ENCODE measurements at places on chromosomes 5 and 9.

GRCh38 chr5:14062178-14062577 is 81.0 kb upstream of the TRIO start:
- DNase-seq, result peak; percentile 57

- no peak for DNase-seq
Measured at GRCh38 chr5:53180991-53181390, 71.4 kb upstream of the MOCS2 start.

- no peak for DNase-seq
Measured at GRCh38 chr5:163248871-163249270, 188.5 kb upstream of the CCNG1 start.

DNA sequence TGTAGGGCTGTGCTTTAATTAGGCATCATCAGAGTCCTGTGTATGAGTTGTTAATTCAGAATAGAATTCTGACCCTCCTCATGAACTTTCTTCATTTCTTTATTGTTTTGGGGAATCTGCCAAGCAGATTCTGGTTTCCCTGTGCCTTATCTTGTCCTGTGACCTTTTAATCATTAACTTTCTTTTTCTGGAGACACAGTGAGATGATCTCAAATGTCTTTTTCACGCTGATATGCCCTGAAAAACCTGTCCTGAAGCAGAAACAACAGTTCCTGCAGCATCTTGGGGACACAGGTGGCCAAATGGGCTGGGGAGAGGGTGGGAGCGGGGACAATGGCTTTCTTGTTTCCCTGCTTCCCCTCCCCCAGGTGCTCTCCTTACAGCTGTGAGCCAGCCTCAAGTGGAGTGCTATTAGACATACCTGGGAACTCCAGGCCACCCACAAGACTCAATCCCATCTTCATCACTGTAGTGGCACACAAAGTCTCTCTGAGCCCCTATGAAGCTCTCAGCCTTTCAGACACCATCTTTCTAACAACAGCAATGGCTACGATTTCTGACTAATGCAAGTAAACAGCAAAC is 213.8 kb downstream of the ATP10B start:
- no peak for DNase-seq

- no peak for DNase-seq
Measured at GRCh38 chr5:141915881-141916336, 7.8 kb upstream of the DELE1 start.

DNA sequence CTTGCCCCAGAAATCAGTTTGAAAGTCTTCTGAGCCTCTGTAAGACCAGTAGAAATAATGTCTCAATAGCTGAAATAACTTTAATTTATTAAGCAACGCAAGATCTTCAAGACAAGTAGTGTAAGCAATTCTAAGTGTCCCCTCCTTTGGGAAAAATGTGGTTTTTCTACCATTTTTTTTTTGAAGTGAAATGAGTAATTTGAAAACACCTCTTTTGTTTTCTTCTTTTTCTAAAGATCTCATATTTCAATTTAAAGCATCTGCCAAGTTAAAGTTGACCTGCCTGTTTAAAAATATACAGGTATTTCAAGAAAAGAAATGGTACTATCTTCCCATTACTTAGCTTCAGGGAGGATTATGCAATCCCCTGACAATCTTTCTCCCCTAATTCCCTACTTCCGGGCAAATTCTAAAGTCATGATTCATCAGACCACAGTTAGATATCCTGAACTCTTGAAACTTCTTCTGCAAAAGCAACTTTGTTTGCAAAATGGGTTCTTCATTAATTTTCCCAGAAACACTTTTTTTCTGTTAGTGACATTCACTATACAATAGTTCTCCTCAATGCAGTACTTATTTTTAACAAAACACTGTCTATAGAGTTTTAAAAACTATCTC is 7.8 kb upstream of the ANXA1 start:
- peak; percentile 83 for DNase-seq

- no peak for DNase-seq
Measured at GRCh38 chr5:78587775-78588291, 60.7 kb downstream of the LHFPL2 start.

DNA sequence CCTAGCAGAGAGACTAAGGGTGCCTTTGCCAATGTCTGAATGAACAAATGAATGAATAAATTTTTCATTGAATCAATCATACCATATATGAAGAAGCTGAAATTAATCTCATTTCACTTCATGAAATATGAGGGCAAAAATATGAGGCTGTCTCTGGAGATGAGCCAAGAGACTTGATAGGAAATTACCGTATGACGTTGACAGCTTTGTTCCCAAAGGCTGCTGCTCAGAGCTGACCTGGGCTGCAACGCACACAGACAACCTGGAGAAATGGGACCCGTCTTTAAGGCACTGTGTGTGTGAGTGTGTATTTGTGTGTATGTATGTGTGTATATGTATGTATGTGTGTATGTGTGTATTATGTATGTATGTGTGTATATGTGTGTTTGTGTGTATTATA is 226.1 kb downstream of the IRX2 start:
- no peak for DNase-seq

DNA sequence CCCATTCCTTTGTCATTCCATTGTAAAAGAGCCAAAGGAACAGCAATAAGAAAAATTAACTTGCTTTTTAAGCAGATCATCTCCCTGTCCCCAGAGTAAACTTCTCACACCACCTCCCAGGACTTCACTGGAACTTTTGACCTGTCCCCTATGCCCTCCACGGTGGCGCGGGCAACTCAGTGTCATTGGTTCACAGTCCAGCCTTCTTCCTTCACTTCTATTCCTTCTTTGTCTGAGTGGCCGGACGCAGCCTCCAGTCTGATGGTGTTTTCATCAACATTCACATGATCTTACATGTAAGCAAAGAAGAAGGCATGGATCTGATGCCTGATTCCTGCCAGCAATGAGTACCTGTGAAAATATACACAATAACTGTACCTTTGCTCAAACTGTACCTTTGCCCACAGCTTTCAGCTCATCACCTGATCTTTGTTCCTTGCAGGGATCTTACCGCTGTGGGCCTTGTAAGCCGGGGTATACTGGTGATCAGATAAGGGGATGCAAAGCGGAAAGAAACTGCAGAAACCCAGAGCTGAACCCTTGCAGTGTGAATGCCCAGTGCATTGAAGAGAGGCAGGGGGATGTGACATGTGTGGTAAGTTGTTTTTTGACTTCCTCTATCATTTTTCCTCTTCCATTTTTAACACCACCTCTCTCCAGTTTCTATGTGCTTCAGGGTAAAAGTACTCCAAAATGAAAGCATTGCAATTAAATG is 32.5 kb downstream of the THBS4 start:
- DNase-seq, result no peak

- no peak for DNase-seq
Measured at GRCh38 chr5:135051399-135051798, 17.4 kb upstream of the PITX1 start.

GRCh38 chr5:174900240-174900865 is 176.0 kb downstream of the MSX2 start:
- DNase-seq, result peak; percentile 6

GRCh38 chr5:139726248-139726647 is 69.4 kb upstream of the PSD2 start:
- DNase-seq, result no peak

GRCh38 chr9:121225240-121225639 is 23.6 kb upstream of the RAB14 start:
- DNase-seq, result no peak

DNA sequence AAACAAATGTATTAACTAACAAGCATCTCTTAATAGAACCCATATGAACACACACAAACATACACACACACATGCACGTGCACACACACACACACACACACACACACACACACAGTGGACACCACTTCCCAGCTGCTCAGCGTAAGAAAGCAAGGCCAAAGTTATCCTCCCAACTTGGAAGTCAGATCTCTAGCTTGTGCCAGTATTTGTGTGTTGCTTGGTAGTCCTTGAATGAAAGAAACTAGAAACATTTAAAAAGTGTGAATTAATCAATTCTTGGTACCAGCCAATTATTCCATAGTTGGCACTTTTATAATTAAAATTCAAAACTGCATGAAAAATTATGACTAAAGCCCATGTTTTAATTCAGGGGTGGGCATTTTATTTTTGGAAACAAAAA is 178.1 kb downstream of the TMEM161B start:
- DNase-seq, result no peak

GRCh38 chr5:170525470-170526211 is 21.8 kb downstream of the KCNIP1 start:
- DNase-seq, result no peak

GRCh38 chr5:82351754-82352145 is 73.6 kb upstream of the RPS23 start:
- peak; percentile 69 for DNase-seq

- peak; percentile 100 for DNase-seq
Measured at GRCh38 chr5:136020383-136021015, 8.3 kb upstream of the TGFBI start.

GRCh38 chr5:122394284-122394930 is 82.4 kb downstream of the SNCAIP start:
- no peak for DNase-seq

DNA sequence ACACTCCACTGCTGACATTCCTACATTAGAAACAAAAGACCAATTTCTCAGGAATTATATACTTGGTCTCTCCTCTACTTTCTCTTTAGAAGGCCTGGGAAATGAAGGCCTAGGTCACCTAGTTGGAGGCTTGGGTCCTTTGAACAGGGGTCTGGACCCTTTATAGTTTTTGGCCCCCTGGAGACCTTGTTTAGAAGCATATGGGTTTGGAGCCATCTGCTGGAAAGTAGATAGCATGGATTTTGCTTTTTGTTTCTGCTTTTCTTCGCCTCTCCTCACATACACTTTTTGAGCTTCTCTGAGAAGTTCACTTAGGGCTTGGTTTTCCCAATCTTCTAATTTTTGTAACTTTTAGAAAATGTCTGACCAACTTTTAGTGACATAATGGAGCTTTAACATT is 67.1 kb upstream of the CDK20 start:
- DNase-seq, result no peak

GRCh38 chr9:92310562-92310961 is 14.6 kb downstream of the NOL8 start:
- no peak for DNase-seq

DNA sequence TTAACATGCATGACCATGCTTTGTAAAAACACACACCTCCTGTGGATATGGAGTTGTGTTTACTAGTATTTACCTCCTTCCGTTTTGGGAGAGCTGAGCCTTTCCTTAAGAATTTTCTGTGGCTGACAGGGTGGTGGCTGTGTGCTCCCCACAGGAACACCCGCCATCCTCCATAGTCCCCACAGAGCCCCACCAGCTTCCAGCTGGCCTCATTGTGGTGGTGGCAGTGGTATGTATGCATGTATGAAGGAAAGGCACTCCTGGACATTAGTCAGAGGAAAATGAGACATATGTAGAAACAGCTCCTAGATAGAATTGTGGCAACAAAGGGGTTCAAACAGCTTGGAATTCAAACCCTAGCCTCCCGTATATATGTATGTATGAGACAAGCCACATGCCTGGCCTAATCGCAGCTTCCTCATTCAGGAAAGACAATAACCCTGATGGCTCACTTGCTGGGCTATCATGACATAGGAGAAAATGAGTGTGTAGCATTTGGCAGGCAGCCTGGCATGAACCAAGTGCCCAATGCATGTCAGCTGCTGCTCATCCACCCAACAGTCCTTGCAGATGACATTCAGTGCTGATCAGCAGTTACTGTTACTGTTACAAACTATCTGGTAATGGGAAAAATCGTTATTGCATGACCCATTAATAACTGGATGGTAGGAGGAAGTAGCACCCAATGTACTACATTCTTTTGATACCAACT is 459.7 kb downstream of the EBF1 start:
- no peak for DNase-seq

DNA sequence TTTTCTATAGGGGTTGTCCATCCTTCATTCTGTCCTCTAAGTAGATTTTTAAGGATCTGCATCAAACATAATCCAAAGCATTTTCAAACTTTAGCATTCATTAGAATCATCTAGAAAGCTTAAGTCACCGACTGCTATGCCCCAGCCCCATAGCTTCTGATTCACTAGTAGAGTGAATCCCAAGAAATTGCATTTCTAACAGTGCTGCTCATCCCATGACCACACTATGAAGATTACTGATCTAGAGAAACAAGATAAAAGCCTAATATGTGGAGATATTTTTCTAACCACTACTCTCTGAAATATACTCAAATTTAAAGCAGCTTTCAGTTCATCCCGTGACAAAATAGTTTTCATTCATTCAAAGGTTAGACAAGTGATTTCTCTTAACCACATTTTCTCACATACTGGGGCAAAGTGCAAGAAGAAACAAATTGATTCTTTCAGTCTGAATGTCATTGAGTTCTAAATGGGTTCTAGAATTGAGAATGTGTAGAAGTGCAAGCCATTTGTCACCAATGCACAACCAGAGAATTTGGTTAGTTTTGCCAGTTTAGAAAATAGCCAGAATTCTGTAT is 286.9 kb upstream of the CD180 start:
- no peak for DNase-seq

DNA sequence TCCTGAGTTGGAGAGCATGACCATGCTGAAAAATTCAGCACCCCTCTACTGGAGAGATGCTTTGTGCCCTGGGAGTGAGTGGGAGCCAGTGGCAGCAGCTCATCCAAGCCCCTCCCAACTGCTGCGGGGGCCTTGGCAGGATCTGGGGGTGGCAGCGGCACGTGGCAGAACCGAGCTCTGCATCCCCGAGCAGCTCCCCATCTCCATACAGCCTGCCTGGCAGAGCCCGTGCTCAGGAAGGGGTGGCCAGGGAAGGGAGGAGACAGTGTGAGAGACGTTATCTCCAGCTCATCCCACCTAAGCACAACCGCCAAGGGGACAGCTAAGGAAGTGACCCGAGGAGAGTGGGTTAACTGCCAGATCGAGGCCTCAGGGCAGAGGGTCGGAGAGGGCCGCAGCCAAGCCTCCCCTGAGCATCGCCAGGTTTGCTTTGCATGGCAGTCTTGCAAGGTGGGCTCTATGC is 17.2 kb upstream of the DPM2 start:
- DNase-seq, result no peak

GRCh38 chr5:88719434-88719833 is 163.6 kb downstream of the MEF2C start:
- DNase-seq, result no peak

- DNase-seq, result no peak
Measured at GRCh38 chr5:175059687-175060211, 335.4 kb downstream of the MSX2 start.

DNA sequence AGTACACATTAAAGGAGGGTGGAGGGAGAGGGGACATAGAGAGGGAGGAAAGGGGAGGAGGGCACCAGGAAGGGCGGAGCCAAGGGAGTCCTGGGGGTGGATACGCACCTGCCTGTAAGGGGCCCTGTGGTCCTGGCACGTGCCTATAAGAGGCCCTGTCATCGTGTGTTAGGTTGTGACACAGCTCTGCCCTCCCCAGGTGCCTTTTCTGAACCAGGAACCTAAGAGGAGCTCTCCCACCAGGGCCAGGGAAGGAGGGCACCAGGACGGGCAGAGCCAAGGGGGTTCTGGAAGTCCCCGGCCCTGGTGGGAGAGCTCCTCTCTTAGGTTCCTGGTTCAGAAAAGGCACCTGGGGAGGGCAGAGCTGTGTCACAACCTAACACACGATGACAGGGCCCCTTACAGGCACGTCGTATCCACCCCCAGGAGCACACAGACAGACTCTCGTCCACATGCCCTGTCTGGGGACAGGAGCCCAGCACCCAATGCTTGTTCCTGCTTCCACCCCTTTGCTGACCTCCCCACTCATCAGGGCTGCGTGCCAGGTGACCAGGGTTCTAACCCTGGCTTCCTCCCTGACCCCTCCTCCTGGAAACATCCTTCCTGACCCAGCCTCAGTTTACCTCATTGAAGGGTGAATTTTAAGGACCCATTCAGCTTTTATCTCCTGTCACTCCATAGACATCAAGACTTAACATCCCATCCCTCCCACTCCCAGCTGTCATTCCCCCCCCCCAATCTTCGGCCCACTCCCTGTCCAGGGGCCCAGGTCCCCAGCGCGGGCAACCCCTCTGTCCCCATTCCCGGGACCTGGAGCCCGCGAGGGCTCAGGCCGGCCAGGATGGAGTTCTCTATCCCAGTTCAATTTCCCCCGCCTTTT is 12.9 kb upstream of the OLFM1 start:
- no peak for DNase-seq

Data from mammary epithelial cell (primary cell).